ENCODE measurements at places on chromosomes 6 and 20.

- DNase-seq: no peak
Observed at GRCh38 chr6:24543683-24544082, 48.9 kb downstream of the ALDH5A1 start.

- DNase-seq: no peak
Observed at GRCh38 chr6:29887330-29887818, 55.0 kb upstream of the HLA-A start.

DNA sequence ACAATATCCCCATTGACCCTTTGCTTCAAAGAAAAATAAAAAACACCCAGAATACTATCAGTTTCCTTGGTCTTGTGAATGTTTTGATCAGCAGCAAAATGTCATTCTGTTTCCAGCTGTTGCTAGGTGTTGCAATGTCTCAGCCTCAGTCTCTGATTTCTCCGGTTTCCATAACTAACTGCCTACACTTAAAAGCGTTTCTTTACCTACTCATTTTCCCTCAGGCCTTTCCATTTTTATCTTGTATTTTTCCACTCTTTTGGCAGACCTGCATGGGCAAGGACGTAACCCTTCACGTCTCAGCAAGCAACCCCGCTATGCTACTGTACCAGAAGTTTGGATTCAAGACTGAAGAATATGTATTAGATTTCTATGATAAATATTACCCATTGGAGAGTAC lies 49.4 kb downstream of the KAT14 start:
- DNase-seq: no peak

GRCh38 chr6:94462231-94462630 lies 1042.9 kb upstream of the EPHA7 start:
- no peak for DNase-seq

- DNase-seq: no peak
Observed at GRCh38 chr6:21265034-21265729, 328.4 kb upstream of the SOX4 start.

DNA sequence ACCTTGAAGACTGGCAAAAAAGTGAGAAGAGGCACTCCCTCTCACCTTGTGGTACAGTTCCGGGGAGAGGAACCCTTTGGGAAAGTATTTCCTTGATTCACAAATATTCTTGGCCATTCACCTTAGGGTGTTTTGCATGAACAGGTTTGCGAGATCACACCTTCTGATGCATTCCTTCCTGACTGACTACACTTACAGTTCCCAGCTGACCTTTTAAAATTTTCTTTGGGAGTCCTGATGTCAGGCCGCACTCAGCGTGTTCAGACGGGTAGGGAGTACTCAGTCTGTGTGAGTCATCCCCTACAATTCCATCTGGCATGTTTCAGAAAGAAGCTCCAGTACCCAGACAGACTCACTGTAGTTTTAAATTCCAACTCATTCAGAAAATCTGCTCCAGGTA lies 1.7 kb downstream of the ADGRF4 start:
- DNase-seq: no peak

- DNase-seq: no peak
Observed at GRCh38 chr20:51727872-51728271, 40.3 kb downstream of the ATP9A start.

DNA sequence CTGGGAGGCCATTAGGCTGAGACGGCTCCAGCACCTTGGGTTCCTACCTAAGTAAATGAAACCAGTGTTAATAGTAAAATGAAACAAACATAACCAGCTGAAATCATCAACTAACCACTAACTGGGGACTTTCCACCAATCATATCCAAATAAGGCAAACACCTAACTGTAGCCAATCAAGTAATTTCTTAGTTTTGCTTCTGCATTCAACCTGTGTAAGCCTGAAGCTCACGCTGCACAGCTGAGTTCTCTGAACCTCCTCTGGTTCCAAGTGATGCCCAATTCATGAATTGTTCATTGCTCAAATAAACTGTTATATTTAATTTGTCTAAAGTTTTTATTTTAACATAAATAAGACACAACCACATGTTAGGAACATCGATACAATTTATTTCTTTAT lies 22.5 kb downstream of the KLHL32 start:
- no peak for DNase-seq

DNA sequence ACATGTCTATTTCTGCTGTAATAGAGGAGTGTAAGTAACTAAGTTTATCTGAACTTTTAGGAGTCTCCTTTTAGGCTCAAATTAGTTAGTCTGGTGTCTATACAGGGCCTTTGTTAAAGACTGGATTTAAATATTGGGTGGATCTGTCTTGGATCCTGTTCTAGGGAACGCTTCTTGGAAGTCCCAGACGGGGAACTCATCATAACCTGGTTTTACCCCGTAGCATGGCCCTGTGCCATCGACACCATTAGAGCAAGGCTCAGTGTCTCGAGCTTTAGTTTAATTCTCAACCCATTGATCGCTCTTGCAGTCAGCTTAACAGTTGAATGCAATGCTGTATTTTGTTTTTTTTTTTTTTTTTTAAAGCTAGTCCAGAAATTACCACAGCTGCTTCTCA lies 89.9 kb downstream of the CARMIL1 start:
- DNase-seq: no peak

GRCh38 chr6:158816329-158816728 lies 2.8 kb downstream of the EZR start:
- no peak for DNase-seq

DNA sequence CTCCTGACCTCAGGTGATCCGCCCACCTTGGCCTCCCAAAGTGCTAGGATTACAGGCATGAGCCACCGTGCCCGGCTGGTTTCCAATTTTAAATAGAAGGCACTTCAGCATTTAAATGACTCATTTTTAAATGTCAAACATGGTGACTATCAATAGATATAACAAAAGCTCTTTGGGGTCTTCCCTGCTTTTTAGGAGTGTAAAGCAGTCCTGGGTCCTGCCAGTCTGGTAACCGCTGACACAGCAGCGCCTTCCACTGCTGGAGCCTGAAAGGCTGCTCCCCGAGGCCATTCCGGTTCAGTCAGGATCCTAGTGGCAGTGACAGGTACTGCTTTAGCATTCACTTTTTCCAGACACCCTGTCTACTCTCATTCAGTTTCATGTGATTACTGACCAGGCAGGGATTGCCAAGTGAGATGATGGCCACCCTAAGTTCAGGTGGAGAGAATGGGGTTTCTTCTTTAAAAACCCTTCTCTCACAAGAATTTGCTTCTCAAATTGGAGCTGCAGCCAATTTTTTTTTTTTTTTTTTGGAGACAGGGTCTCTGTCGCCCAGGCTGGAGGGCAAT lies 5.1 kb downstream of the DIDO1 start:
- no peak for DNase-seq

DNA sequence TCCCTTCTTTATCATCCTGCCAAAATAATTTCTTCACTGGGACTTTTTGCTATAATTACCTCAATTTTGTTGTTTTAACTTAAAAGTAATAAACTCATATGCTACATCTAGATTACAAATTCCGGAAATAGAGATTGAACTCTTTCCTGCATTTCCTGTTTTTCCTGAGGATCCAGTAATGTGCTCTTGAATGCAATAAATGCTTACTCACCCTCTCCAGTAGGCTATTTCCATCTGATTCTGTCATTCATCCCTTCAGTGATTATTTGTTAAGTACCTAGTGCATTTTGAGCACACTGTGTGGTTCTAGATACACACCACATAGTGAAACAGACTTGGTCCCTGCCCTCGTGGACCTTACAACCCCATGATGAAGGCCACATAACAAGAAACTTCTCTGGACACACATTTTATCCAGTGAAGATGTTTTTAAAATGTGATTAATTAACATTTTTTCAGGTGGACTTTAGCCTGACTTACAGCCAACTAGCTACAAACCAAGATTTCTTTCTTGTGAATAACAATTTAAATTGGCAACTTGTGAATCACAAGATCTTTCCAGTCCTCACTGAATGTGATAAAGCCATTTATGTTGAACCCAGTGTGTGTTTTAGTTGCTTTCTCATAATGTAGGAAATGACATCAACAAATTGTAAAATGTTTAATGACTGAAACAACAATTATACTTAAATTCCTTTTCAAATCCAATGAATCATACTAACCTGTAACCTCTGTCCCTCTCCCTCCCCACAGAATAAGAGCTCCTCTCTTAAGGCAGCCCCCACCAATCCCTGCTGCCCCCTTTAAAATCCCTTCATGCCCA lies 272.3 kb downstream of the KHDC1L start:
- no peak for DNase-seq

GRCh38 chr6:3911130-3911529 lies 62.0 kb downstream of the FAM50B start:
- DNase-seq: no peak

GRCh38 chr6:9504191-9504590 lies 910.7 kb downstream of the TFAP2A start:
- no peak for DNase-seq

DNA sequence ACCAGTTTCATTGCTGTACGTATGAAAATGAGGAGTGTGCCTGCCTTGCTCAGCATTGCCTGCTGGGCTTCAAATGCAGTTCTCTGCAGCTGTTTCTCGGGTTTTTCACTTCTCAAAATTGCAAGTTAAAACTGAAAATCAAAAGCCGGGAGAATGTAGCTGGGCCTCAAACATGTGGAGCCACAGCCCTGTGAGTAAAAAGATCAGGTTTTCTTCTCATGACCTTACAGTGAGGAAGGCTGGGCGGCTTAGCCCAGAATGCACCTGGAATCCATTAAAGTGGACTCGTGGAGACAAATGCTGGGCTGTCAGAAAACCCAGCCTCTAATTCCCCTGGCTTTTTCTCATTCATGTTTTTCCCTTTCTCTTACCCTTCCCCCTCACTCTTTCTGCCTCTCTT lies 34.4 kb downstream of the DSE start:
- no peak for DNase-seq
